Stimulated activated CD4-positive, alpha-beta T cell treated with anti-CD3 and anti-CD28 coated beads, TNF-alpha, amount 100 ng/mL, for 24 hours (primary cell): ENCODE measurements at places on chromosomes 5 and 9.

GRCh38 chr5:991472-992267, 16.9 kb upstream of the NKD2 start:
- DNase-seq = no peak

GRCh38 chr5:102749416-102750030, 5.6 kb upstream of the PAM start:
- no peak for DNase-seq

DNA sequence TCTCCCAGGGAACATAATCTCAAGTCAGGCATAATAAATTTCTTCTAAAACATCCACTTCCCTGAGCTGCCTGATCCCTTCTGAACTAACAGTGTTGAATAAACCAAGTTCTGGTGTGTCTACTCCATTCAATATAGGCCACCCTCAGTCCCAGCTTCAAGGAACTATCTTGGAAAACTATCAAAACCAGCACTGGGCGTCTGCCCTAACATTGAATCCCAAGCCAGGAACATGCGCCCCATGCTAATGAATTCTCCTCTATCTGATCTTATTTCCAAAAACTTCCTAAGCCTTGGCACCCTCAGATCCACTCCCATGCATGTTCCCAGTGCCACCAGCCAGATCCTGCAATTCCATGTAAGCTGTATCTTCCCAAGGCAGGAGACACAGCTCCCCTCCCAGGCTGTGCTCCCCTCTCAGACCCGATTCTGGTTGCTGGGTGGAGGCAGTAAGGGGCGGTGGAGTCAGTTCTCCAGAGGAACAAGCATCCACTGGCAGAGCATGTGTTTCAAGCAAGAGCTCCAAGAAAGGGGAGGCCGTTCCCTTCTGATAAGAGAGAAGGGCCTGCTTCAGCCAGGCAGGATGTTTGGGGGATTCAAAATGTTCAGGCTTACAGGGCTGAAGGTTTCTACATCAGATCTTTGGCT, 13.1 kb upstream of the FOXI1 start:
- no peak for DNase-seq

DNA sequence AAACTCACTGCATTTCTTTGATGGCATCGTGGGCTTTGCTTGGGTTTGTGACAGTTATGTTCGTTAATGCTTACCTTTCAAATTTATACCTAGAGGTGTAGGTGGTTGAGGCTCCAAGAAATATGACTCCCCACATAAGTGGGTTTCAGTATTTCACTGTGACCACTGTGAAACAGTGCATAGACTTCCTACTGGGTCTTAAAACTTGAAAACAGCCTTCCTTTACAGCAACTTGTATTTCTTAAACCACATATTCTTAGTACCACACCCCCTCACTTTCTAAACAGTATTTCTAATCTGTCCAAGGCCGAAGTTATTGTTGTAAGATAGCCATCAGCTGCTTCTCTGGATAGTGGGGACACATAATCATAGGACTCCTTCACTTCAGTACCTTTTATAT, 48.3 kb downstream of the TMEFF1 start:
- DNase-seq = no peak
